ENCODE measurements at places on chromosomes 7 and 10.

DNA sequence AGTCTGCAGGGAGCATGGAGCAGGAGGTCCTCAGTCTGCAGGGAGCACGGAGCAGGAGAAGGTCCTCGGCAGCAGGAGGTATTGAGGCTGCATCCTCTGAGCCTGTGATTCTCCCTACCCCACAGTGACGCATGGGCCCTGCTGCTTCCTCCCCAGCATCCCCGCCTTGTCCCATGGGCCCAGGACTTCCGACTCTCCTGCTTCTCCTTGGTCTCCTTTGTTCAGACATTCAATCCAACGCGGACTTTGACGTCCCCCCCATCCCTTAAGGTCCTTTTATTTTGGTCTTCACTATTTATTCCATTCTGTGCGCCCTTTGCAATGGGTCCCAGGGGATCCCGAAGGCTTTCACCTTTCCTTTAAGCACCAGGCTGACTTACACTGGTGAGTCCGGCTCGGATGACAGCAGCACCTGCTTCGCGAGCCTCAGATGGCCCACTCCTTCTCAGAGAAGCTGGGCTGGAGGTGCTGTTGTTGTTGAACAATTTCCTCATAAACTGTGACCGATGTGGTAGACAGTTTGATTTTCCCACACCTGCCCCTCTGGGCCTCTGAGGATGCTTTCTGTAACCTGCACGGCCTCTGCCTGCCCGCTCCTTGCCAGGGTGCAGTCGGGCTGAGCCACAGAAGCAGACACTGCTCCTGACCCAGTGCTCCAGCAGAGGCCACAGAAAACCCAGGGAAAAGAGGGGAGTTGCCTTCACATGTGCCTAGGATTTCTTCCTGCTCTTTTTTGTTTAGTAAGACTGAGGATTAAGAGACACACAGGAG lies 407.2 kb upstream of the SHH start:
- DNase-seq = no peak

GRCh38 chr10:60283397-60283796 lies 106.3 kb downstream of the ANK3 start:
- no peak for DNase-seq

- no peak for DNase-seq
These were observed 146.6 kb downstream of the BMS1 start for GRCh38 chr10:42929236-42929635.

- DNase-seq = no peak
These were observed 25.9 kb downstream of the ST8SIA6 start for GRCh38 chr10:17428351-17429097.

GRCh38 chr10:49271346-49271745 lies 27.6 kb upstream of the C10orf71 start:
- no peak for DNase-seq

DNA sequence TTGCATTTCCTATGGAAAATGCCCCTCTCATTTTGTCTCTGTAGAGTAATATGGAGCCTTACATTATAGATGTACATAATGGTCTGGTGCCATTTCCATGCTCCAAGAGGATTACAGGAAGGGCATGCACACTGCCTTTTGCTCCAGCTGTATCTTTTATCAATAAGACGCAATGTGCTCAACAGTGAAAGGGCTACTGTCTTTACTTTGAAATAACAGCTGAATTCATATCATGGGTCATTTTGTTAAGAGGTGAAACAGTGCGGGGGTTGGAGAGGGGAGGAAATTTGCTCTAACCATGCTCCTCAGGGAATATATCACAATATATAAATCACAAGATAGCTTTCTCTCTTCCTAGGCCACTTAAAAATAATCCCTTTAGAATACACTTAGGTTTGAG lies 77.7 kb downstream of the ICA1 start:
- no peak for DNase-seq

DNA sequence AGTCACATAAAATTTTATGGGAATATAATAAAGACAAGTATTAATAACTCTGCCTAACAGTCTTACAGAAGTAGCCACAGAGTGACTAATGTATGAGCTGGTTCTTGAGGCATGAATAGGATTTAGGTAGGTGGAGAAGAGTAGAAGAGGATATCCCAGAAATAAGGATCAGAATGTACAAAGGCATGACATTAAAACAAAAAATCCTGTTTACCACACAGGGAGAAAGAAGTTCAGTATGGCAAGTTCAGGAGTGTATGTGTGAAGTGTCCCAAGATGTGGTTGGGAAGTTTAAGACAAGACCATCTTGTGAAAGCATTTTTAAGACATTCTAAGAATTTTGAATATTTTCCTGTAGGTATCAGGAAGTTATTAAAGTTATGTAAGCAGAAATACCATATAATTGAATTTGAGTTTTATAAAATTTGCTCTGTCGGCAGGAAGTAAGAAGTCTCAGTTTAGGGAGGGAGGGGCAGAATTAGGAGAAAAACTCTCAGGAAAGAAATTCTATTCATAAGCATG lies 64.7 kb upstream of the CAV2 start:
- peak; percentile 74 for DNase-seq

DNA sequence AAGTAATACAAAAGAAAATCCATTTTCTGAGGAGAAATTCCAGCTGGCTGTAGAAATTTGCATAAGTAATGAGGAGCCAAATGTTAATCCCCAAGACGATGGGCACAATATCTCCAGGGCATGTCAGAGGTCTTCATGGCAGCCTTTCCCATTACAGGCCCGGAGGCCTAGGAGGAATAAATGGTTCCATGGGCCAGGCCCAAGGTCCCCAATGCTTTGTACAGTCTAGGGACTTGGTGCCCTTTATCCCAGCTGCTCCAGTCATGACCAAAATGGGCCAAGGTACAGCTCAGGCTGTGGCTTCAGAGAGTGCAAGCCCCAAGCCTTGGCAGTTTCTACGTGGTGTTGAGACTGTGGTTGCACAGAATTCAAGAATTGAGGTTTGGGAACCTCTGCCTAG lies 182.5 kb downstream of the GPR158 start:
- no peak for DNase-seq

DNA sequence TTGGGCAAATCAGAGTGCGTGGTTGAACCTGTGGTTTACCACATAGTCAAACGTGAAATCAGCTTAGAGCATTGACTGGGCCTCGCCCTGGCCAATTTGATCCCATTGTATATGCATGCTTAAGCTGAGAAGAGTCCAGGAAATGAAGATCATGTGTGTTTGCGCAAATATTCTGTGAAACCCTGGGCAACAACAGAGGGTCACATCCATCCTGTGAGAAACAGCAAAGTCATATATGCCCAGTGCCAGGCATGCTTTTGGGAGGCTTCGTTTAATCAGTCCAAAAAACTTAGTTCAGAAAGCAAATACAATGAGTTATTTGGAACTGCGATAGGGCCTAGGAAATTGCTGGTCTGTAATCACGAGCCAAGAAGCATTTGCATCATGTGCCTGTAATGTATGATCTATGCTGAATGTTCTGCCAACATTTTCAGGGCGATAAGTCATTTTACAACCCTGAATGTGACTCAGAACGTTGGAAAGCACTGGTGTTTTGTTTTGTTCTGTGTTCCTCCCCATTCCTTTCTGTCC lies 412.1 kb upstream of the CELF2 start:
- DNase-seq = peak; percentile 77

DNA sequence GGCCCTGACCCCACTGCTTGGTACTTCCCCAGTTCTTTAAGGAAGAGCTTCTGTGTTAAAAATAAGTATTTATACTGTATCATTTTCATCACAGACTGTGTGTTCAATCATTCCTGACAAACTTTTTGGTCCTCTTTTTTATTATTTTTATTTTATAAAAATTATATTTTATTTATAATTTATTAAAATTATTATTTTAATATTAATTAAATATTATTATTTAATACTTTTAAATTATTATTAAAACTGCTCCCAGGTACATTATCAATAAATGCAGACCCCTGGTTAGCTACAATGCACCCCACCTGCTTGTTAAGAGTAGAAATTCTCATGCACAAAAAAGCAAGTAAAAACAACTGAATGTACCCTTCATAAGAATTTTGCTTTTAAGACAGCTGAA lies 172.0 kb downstream of the GLI3 start:
- DNase-seq = no peak

DNA sequence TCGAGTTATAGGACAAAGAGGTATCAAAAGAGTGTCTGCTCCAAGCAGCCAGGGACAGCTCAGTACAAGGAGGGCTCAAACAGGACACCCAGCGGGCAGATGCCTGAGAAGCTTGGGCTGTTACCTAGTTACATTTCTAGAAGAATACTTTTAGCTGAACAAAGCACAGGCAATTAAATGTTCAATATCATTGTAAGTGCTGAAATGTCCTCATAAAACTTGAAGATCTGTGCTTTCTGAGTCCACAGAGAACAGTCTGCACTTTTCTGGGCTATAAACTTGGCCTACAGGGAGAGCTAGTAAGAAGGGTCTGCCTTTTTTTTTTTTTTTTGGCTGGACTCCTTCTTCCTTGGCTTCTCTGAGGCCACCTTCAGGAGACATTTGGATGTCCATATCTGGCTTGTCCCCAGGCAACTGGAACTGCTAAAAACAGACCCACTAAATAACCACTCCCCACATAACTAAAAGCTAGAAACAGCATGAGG lies 123.2 kb downstream of the SLC16A9 start:
- no peak for DNase-seq

DNA sequence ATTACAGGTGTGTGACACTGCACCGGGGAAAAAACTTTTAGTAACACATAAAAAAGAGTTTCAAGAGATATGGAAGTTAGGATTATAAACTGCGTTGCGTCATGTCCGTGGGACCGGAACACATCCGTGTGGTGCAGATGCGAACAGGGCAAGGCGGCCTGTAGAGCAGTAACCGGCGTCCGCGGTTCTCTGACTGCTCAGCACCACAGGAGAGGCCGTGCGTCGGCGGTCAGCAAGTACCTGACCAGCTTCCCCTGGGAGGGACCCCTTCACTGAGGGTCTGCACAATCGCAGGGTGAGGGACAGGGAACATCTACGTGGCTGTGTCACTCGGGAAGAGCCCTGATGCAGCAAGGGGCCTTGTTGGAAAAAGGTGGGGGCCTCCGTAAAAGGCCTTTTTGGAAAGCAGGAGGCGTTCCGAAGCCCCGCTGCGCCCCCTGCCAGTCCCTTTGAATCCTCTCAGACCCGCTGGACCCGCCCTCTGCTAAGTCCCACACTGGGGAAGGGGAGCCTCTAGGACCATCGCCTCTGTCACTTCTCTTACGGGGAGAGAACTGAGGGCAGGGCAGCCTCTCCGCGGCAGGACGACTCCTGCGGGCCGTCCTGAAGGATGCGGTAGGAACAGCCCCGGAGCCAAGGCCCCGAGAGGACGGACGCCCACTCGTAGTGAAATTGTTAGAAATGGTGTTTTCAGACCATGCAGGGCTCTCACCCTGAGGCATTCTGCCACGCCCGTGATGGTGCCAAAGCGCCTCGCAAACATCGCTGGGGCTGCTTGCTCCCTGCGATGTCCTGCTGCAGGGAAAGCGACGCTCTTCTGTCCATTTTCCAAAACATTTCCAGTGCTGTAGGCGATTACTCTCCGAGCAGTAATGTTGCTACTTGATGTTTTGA lies 771.6 kb upstream of the COBL start:
- no peak for DNase-seq

- no peak for DNase-seq
These were observed 27.0 kb upstream of the ZPBP start for GRCh38 chr7:50119815-50120637.

DNA sequence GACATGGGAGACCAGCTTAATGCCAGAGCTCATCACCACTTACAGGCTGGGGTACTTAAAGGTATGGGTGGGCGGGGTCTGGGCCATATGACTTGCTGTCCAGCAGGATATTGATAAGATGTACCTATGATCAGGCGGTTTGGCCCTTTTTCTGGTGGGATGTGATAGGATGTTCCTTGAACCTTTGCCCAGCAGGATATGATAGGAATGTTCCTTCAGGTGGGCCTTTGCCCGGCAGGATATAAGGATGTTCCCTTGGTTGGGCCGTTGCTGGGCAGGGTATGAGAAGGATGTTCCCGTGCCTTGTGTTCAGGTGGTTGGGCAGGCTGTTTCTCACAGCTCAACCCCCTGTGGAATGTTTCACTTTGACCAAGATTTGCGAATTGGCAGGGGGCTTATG lies 187.2 kb upstream of the CXCL12 start:
- DNase-seq = no peak

Measured in GM04504 (cell line).